Fibroblast of skin of right quadriceps (primary cell): ENCODE measurements at places on chromosomes 2 and 18.

- no peak for DNase-seq
Observed at GRCh38 chr2:190563109-190563508, 28.6 kb upstream of the NEMP2 start.

GRCh38 chr2:157596992-157597681 is 31.5 kb downstream of the ACVR1C start:
- peak; percentile 12 for DNase-seq

GRCh38 chr2:191637182-191638078 is 40.5 kb upstream of the NABP1 start:
- DNase-seq, result peak; percentile 79

DNA sequence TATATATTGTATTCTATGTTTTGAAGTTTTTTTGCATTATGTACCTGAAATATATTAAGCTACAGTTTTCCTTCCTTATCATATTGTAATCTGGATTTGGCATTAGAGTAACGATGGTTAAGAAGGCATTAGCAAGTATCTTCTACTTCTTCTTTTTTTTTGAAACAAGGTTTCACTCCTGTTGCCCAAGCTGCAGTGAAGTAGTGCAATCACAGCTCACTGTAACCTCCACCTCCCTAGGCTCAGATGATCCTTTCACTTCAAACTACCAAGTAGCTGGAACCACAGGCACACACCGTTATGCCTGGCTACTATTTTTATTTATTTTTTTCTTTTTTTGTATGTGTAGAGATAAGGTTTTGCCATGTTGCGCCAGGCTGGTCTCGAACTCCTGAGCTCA is 201.1 kb downstream of the ZNF804A start:
- no peak for DNase-seq

GRCh38 chr2:46246790-46247189 is 50.4 kb upstream of the EPAS1 start:
- no peak for DNase-seq

- DNase-seq, result peak; percentile 95
Observed at GRCh38 chr2:201654616-201655384, 11.5 kb upstream of the TMEM237 start.

GRCh38 chr18:42925036-42925435 is 190.4 kb downstream of the RIT2 start:
- peak; percentile 9 for DNase-seq

- DNase-seq, result peak; percentile 84
Observed at GRCh38 chr2:216692636-216693413, 2.5 kb downstream of the IGFBP5 start.

- peak; percentile 65 for DNase-seq
Observed at GRCh38 chr18:59921384-59921891, 21.6 kb downstream of the PMAIP1 start.
